Right ventricle myocardium inferior (tissue), 1 donor: ENCODE measurements at places on chromosomes 4 and X. TPM values are rescaled to one million over a fixed set of nuclear protein-coding genes. Genes with fewer than 3 reads are reported as not detected.

DNA sequence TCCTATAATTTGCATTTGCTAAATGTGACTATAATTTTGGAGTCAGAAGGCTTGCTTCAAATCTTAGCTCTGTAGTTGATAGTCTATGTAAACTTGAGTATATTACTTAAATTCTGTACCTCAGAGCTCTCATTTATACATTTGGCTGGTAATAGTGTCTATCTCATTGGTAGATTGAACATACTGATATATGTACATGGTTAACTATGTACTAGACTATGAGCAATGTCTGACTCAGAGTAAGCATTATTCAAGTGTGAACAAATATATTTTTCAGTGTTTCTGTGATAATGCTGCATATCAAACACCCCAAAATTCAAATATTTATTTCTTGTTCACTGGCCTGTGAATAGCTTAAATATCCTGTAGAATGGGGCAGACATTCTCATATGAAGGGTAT lies 1568.9 kb upstream of the PABPC4L start:
- DNase-seq: no peak

DNA sequence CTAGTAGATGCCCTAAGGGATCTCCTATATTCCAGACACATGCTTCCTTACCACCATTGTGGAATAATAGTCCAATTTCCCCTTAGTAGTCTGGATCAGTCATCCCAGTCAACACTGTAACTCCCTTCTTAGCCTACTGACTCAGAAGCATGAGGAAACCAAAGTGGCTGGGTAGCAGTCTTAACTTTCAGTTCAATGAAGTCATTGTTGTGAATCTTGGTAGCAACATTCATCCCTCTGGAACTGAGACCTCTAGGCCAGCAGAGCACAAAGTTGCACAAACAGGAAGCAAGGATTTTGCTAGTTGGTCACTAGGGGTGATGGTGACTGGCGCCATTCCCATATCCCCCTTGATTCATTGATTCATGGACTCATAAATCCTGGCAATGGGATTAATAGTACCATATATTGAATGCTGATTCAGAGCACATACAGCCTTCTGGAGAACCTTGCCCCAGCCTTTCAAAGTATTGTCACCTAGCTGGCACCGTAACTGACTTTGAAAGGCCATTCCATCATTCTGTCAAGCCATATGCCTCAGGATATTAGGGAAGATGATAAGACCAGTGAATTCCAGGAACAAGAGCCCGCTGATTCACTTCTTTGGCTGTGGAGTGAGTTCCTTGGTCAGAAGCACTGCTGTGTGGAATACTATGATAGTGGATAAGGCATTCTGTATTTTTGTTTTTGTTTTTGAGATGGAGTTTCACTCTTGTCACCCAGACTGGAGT lies 19.7 kb upstream of the GPAT3 start:
- DNase-seq: no peak

GRCh38 chr4:4734425-4734824 lies 125.0 kb upstream of the MSX1 start:
- DNase-seq: no peak

DNA sequence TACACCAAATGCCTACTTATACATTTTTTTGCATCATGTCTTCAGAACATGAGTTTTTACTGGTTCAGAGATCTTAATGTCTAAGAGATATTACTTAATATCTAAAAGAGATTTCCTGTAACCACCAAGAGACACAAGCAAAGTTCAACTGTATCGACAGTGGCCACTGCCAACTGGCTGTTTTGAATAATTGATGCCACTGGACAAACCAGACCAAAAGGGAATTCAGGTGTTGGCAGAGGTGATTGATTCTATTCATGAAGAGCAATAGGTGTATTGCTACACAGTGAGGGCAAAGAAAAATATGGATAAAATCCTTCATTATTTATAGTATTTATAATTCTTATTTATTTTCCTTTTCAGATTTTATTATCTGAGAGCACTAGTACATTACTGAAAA lies 58.5 kb upstream of the ANKRD17 start:
- no peak for DNase-seq

DNA sequence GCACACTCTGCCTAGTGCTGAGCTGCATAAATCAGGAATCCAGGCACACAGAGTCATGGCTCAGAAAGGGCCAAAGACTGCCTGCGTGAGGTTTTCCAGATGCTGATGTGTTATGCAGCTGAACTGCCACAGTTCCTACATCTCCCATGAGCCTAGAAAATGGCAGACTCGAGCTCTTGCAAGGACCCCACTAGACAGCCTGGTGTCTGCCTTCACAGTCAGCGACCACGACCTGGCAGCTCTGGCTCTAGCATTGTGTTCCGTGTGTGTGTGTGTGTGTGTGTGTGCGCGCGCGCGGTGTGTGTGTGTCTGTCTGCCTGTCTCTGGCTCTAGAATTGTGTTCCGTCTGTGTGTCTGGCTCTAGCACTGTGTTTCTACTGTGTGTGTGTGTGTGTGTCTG lies 203.6 kb upstream of the AGTR2 start:
- no peak for DNase-seq

DNA sequence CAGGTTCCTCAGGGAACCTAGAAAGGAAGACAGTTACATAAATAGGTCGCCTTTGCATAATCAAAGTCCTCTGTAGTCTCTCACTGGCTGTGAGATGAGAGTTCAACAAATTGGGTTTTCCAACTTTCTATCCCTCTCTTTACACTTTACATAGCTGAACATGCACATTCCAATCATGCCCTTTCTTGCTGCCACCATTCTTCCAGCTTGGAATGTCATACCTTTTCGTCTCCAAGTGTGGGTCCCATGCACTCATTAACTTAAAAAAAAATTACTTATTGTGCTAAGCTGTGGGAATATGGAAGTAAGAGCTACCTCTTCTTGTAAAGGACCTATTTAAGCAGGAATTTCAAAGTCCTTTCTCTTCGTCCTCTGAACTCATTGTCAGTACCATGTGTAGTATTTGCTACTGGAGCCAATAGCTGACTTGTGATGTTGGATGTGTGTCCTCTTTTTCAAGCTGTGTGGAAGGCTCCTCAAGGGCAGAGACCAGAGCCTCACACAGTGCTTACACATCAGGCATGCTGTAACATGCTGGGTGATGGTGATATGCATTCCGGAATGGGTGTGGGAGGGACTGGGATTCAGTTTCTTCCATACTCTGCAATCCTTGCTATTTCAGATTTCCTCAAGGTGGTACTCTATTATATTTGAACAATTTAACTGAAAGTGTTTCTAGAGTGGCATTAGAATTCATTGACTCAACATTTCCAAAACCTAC lies 7.1 kb downstream of the ENOPH1 start:
- DNase-seq: no peak

DNA sequence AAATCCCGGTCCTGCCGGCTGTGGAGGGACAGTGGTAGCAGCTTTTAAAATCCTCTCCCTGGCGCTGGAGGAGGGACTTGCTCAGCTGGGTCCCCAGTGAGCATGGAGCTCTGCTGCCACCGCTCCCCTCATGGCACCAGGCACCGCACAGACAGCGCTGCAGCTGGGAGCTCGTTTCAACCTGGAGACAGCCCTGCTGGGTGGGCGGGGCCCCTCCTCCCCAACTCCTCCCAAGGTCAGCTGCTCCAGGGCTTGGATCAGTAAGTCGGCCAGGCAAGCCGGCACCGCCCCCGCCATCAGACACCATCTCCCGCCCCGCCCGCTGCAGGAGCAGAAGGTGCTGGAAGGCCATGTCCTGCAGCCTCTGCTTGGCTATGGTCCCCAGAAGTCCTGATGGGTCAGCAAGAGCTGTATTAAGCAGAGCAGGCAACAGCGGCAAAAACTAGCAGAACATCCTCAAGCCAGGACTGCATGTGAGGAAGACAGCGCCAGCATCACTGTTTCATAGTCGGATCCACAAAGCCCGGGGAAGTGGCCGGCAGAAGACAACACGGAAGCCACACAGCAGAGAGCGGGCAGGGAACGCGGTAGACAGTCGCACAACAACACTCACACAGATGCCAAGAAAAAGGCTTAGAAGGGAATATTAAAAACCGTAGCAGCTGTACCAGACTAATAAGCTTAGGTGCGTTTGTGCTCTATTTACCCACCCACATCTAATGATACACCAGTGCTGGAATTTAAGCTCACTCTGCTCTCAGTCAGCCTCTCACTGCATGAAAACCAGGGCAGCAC lies 16.2 kb downstream of the ZFYVE28 start:
- DNase-seq: peak; percentile 83

GRCh38 chr4:30718021-30718542 lies 2.1 kb upstream of the PCDH7 start:
- DNase-seq: peak; percentile 72

GRCh38 chrX:41737065-41737464 lies 13.1 kb downstream of the GPR82 start:
- no peak for DNase-seq

DNA sequence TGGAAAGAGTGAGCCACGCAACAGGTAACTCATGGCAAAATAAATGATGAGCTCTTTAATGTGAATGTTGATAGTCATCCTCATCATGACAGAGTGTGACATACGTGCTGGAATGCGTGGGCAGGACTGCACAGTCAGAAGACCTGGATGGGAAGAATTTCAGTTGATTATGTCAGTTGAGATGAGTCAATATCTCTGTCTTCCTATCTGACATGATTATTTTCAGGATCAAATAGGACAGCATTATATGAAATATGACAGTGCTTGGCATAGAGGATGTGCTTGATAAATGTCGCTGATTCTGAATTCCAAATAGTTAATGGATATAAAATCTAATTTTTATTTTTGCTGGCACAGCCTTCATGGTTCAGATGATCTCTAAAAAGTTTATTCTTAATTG lies 95.1 kb downstream of the IL15 start:
- no peak for DNase-seq

GRCh38 chr4:142845293-142846107 lies 601 bp downstream of the INPP4B start:
- no peak for DNase-seq

DNA sequence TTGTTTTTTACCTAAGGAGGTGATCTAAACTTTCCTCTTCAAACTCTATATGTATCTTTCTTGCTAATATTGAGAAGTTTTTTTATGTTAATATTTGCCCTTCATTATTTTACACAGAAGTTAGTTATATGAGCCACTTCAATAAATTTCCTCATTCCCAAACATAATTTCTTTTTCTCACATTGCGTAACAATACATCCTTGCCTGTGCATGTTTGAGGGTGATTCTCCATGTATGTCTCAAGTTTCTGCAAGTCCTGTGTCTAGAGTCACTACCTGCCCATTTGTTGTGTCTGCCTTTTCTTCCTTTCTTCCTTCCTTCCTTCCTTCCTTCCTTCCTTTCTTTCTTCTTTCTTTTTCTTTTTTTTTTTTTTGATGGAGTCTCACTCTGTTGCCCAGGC lies 2057.9 kb downstream of the PCDH7 start:
- DNase-seq: no peak

GRCh38 chr4:76588274-76588673 lies 153.2 kb downstream of the SHROOM3 start:
- DNase-seq: no peak

DNA sequence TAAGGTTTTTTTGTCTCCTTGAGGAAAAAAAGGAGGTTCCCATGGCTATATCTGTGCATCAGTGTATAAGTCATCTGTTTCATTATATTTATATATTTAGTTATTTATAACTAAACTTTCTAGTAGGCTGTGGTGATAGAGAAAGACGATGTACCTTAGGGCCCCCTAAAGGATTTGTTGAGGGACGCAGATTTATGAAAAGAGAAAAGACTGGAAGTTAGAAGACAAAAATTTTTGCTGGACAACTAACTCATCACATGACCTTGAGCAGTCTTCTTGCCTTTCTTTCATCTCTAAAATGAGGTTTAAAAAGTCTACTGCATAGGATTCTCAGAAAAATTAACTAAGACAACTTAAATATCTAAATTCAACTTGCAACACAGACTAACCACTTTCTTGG lies 6.1 kb downstream of the GASK1B start:
- DNase-seq: no peak

DNA sequence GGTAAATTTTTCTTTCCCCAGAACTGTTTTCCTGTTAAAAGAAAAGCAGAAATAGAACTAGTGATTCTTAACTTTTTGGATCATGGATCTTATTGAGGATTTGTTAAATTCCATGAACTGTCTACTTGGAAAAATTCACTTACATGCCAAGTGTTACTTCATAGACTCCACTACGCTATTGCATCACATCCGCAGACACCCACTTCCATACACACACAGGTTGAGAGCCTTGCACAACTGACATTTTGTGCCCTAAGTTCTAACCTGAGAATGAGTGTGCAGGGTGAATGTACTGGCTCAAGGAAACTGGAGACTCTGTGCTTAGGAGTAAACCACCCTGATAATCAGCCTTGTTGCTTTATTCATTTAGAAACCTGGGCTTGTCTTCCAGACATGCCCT lies 250.5 kb upstream of the EDA2R start:
- no peak for DNase-seq

DNA sequence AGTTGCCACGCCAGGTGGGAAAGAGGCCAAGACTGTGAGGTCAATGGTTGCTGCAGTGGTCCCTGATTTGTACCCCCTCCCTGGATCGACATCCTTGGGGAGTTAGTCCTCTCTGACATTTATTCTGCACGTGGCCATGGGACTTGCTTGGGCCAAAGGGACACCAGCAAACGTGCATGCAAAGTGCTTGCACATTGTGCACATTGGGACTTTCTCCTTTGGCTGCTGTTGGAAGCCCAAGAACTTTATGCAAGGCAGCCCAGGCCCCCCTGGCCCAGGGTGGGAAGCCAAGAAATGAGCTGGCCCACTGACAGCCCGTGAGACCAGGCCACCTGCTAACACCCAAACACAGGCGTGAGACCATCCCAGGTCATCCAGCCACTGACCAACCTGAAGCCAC lies 38.1 kb downstream of the SLC2A9 start:
- DNase-seq: no peak

DNA sequence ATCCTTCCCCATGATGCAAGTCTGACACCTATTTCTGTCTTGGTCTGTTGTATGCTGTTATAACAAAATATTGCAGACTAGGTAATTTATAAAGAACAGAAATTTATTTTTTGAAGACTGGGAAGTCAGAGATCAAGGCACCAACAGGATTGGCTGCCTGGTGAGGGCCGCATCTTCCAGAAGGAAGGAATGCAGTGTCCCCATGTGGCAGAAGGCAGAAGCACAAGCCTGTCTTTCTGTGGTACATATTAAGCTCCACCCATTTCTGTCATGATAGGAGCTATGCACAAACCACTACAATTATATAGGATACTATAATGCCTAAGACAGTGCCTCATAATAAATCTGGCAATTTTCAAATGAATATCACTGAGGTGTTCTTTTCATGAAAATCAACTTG lies 502.3 kb upstream of the DIAPH2 start:
- DNase-seq: no peak

GRCh38 chr4:38131371-38132091 lies 171.3 kb downstream of the PTTG2 start:
- DNase-seq: no peak

Gene SSX2
- not detected for total RNA-seq

Gene MID1
- 7.0 TPM for total RNA-seq

Gene TIMM8A
- 20.8 TPM for total RNA-seq

Gene TMSB15B
- 0.27 TPM for total RNA-seq

Gene TCP11X2
- not detected for total RNA-seq

Gene GAGE12E
- total RNA-seq: not detected

Gene SHOX
- total RNA-seq: not detected

Gene CWH43
- total RNA-seq: not detected

Gene NPY5R
- total RNA-seq: not detected
